ENCODE measurements at places on chromosomes 12 and 14.

DNA sequence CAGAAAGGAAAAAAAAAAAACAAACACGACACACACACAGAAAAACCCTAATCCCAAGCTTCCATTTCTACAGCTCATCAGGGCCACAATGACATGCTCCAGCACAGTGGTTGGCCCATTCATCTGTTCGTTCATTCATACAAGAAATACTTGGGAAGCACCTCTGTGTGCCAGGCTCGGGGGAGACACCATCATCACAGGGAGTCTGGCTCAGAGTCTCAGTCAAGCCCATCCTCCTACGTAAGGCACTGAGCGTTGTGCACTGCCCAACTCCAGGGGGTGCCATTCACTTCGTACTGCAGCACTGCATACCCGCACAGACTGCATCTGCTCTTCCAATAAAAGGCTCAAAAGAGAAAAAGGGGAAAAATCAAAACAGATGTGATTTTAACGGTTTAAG lies 15.3 kb downstream of the VPS37B start:
- no peak for DNase-seq

DNA sequence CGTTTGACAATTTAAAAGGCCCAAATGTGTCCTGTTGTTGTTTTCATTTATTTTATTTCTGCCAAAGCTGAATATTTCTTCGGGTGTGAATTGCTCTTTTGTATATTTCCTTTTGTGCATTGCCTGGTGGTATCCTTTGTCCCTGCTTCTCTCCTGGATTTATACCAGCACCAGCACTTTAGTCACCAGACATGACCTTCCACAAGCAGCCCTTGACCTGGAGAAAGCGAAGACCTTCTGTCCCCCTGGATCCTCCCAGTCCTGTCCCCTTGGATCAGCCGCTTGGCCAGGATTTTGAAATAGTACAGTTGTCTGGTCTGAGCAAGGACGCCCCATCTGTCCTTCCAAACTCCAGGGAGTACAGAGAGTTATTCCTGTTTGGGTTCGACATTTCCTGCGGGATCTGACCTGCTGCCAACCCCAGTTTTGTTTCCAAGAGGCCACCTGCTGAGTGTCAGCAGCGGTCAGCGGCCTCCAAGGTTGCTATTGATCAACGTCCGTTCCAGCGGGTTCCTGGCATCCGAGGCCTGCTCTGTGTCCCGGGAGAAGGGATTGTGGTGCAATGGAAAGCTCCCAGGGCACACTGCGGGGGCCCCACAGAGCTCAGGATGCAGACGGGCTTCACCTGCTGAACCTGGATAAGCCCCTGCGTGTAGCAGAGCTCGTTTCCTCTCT lies 45.1 kb upstream of the CHGA start:
- no peak for DNase-seq

DNA sequence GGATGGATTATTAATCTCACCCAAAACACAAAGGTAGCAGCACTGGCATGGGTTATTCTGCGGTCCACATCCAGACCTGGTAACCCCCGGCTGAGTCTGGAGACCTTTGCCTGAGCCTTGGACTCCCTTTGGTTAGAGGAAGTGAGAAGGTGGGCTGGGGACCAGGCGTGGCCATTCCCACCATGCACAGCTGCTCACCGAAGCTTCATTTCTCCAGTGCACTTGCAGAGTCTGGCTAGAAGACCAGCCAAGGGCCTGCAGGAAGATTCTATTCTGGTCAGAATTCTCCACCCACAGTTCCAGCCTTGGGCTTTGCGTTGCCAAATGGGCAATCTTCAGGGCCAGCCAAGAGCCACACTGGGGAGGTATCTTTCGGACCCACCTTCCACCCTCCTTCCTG lies 73.0 kb downstream of the LGMN start:
- DNase-seq = no peak

- DNase-seq = no peak
Measured at GRCh38 chr12:81245907-81246570, 168.2 kb downstream of the ACSS3 start.

DNA sequence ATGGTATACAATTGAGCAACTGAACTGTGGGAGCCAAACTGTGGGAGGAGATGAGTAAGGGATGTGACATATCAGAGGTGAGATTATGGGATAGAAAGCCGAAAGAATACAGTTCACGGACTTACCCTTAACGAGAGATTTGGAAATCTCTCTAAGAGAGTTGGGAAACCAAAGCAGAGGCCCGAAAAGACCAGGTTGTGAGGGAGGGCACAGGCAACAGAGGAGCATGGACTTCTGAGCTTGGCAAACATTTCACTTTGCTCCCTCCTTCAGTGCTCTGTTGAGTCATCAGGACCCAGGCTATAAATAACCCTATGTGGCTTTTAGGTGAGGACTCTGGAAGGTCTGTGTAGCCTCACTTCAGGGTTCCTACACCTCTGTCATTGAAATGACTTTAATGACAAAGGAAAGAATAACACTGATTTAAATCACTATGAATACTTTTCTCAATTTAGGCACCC lies 120.6 kb downstream of the TGFB3 start:
- no peak for DNase-seq

GRCh38 chr14:89201645-89202044 lies 215.4 kb downstream of the FOXN3 start:
- no peak for DNase-seq

- DNase-seq = no peak
Measured at GRCh38 chr12:119802472-119802871, 74.6 kb downstream of the CIT start.

All from effector memory CD4-positive, alpha-beta T cell (primary cell).